ENCODE measurements at places on chromosomes 13 and 19. TPM values are rescaled to one million over a fixed set of nuclear protein-coding genes. Genes with fewer than 3 reads are reported as not detected.

DNA sequence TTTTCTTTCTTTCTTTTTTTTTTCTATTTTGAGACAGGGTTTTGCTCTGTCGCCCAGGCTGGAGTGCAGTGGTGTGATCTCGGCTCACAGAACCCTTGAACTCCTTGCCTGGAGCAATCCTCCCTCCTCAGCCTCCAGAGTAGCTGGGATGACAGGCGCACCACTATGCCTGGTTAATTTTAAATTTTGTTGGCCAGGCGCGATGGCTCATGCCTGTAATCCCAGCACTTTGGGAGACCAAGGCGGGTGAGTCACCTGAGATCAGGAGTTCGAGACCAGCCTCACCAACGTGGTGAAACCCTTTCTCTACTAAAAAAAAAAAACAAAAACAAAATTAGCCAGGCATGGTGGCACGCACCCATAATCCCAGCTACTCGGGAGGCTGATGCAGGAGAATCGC lies 8.7 kb upstream of the SBNO2 start:
- no peak for DNase-seq

GRCh38 chr13:101454767-101455166 lies 2.3 kb downstream of the ITGBL1 start:
- DNase-seq: no peak

Gene RNF225
- not detected for polyA plus RNA-seq

Gene ATP4A
- polyA plus RNA-seq: not detected

Gene OR7G3
- polyA plus RNA-seq: not detected

Gene CTU1
- 2.4 TPM for polyA plus RNA-seq
